ENCODE measurements at places on chromosomes 3 and 15.

GRCh38 chr3:160009525-160009924, 20.9 kb downstream of the IL12A start:
- DNase-seq = no peak

DNA sequence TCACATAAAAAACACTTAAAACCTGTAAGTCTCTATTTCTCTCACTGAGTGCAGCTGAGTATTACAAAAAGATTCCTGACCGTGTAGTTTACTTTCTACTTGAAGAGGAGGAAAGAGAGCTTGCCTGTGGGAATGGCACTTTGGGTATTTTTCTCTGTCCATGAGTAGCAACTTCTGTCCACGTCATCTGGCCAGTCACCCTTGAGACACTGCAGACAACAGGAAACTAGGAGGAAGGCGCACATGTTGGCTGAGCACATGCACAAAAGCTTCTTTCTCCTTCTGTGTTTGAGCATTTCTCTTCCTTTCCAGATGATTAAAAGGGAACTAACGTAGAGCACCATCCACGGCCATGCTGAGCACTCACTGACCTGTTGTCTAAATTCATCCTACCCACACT, 19.7 kb downstream of the STARD5 start:
- no peak for DNase-seq

DNA sequence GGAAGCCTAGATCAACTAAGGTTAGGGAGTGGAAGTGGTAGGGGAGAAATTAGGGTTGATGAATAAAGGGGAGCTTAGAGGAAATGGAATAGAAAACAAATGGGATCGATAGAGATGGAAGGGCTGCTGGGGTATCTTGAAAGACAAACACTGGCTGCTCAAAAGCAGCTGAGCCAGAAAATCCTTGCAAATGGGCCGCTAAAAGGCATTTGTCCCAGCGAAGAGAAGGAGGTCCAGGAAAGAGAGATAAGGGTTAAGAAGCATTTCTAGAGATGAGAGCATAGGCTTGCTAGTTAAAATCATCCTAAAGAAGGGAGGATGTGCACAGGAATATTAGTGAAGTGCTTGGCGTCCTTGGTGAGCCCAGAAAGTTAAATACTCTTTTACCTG, 258.0 kb upstream of the CBLB start:
- no peak for DNase-seq

DNA sequence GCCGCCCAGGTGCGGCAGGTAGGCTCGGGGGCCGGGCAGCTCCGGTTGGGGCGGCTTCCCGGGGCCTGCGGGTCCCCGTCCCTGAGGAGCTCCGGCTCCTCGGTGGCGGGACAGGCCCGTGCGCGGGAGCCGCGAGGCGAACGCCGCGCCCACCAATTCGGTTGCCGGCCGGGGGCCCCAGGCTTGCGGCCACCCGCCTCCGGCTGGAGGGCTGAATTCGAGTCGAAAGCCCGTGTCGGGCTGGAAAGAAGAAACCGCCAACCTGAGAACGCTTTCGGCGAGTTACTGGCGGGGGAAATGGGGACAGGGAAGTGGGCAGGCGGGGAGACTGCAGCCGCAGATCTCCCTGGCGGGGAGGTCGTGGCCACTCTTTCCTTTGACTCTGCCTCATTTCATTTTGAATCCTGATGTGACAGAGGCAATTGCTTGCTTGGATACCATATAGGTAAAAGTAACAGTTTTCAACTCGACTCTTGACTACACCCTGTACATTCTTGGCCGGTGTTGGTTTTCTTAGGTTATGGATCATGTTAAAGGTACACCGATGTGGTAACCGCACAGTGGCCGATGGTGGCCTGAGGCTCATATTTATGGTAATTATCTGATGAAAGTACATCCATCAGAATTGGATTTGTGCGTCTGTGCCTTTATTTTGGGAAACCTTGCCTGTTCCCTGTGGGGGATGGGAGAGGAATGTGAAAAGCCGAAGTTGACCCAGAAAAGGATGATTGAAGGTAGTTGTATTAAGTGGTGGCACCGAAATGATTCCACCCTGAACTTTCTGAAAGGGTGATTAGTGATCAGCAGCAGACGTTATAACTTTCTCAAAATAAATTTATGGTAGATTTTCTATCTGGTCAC, 1.7 kb downstream of the B3GNT5 start:
- no peak for DNase-seq

DNA sequence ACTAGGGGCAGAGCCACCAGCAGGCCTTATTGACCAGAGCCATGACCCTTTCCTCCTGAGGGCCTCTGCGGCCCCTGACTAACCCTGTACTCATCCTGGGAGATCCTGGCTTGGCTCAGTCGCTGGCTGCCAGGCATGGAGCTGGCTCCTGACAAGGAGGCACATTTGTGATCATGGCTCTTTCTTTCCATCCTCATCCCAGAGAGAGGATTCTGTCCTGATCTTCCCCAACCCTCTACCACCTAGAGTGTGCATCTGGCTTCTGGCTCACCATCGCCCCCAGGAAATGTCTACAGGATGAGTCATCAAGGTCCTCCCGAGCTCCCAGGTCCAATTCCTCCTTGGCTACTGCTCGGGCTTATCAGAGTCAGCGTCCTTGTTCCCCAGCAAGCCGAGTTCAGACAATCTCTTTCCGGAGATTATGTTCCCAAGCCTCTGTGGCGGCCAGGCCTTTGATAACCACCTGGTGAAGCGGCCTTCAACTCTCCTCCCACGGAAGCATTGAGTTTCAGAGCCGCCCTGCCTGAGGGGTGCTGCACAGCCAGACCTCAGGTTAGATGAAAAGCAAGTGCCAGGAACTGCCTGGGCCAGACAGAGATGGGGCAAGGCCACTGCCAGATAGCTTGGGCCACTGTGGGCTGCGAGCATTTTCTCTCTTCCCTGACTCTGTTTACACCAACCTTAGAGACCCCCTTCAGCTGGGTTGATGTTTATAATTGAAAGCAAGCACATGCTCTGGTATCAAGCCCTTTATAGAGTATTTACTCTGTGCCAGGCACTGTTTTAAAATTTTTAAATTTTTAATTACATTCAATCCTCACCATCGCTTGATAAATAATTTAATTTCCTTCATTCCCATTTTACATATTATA, 44.3 kb upstream of the MRPS22 start:
- DNase-seq = no peak

DNA sequence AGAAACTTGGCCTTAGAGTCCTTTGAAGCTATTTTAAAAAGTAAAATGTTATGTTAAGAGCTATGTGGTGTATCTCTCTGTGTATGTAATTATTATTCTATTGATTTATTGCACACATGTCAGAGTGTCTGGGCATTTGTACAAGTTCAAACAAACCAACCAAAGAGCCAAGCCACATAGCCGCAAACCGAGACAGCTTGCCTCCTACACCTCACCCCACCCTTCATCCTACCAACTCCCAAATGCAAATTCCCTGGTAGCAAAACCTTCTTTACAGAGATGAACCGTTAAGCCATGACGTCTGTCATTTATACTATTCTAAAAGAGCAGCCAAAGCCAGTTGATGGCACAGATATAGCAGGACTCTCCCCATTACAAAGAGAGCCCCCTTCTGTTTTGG, 332.3 kb downstream of the ERC2 start:
- DNase-seq = no peak

- no peak for DNase-seq
These were observed 157.4 kb downstream of the CD47 start for GRCh38 chr3:107933450-107933849.

DNA sequence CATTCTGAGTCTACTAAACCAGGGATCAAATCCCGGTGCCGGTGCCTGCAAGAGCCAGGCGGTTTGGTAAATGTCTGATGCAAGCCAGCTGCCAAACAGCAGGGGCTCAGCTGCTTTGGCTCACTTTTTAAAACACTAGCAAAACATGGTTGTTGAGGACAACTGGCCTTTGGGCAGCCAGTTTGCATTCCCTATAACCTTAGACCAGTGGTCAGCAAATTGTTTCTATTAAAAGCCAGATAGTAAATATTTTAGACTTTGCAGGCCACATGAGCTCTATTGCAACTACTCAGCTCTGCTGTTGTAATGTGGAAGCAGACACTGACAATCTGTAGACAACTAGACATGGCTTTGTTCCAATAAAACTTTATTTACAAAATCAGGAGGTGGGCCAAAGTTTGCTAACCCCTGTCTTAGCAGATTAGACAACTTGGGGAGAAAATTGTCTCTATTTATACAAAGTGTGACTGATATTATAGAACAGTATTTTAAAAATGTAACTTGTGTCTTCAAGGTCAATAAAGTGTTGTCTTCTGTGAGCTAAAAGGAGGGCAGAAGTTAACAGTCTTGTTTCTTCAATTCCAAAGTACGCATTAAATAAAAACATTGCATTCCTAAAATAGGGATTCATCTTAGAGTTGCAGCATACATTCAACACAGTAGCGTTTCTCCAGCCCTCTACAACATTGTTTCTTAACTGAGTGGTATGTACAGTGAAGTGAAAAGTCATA, 67.6 kb downstream of the SSUH2 start:
- DNase-seq = no peak

DNA sequence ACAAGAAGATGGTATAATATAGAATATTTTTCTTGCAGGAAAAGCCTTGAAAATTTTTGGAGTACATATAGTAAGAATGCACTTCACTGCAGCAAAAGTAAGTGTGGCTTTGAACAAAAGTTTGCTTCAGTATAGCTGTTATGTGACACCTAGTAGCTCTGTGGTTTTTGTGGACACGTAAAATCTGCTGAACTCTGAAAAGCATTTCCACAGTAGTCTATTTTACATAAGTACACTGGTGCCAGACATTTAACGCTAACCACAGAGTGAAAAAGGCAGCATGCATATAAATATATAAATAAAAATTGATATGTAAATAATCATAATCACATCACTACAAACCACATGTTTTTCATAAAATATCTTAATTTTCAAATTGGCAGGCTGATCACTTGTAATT, 39.8 kb downstream of the CGGBP1 start:
- no peak for DNase-seq

- no peak for DNase-seq
These were observed 3.5 kb downstream of the SLITRK3 start for GRCh38 chr3:165192610-165193192.

DNA sequence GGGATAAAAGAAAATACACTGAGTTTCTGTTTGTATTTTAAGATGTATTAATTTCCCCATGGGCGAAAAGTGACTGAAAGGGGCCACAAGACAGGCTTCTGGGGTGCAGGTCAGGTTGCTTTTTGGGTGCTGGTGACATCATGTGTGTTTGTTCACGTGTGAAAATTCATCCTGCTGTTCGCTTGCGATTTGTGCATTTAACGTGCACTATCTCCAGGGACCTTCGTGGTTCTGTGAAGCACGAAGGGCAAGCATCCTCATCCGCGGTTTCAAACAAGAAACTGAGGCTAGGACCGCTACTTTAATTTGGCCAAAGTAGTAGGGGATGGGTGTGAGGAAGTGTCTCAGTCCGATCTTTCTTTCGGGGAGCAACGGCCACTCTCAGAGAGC, 1.6 kb upstream of the SMAD6 start:
- DNase-seq = no peak

DNA sequence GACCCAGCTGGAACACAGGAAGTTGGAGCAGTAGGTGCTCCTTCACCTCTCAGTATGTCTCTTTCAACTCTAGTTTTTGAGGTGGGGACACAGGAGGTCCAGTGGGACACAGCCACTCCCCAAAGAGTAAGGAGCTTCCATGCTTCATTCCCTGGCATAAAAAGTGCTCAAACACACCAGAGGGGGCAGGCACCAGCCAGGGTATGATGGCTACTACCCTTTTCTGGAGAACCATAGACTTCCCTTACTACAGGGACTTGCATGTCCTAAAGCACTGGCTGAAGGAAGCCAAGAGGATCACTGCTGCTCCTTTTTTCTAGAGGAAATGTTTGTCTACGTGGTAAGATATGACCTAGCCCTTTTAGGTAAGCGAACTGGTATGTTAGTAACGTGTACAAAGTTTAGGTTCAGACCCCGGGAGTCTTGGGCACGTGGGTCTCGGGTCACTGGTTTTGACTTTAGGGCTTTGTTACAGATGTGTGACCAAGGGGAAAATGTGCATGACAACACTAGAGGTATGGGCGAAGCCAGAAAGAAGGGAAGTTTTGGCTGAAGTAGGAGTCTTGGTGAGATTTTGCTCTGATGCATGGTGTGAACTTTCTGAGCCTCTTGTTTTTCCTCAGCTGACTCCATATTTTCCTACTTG, 11.9 kb downstream of the IL17RB start:
- no peak for DNase-seq

- no peak for DNase-seq
These were observed 11.6 kb downstream of the TRPC1 start for GRCh38 chr3:142735462-142735861.

DNA sequence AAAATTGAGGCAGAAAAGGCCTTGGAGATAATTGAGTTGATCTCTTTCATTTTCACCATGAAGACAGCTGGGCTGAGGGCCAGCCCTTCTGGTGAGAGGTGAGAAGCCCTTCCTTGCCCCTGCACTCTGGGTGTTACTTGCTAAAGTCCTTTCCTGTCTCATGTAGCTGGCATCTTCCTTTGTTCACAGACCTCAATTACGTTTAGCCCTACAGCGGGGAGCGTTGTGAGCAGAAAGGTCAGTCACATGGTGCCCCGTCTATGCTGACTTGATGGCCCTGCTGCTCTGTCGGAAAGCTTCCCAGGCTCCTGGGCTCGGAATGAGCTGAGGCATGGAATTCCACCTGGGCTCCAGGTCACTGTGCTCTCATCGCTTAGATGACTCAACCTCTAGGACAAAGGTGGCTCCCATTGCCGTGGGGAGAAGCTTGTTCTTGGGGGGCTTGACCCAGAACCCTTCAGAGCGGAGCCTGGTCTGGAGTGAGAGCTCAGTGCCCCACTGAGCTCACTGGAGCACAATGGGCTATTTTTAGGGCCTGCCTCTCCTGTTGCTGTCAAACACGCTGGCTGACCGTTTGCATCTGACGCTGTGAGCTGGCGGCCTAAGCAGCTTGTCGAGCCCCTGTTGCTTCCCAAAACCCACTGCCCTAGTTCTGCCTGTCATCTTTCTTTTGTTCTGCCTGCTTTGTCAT, 47.0 kb downstream of the RPLP1 start:
- no peak for DNase-seq

DNA sequence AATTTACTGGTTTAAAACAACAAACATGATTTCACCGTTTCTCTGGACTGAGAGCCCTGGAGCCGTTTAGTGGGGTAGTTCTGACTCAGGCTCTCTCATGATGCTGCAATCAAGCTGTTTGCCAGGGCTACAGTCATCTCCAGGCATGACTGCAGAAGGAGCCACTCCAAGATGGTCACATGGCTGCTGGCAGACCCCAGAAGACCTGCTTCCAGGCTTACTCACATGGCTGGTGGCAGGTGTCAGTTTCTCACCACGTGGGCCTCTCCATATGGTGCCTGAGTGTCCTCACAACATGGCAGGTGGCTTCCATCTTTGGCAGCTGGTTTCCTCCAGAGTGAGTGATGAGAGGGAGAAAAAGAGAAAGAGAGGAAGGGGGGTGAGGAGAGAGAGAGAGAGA, 378.3 kb upstream of the RGMA start:
- no peak for DNase-seq

- no peak for DNase-seq
These were observed at the start of gene GPR176 for GRCh38 chr15:39919748-39920509. Gene GPR176 (minus strand): TSS chr15:39920266. CDS start chr15:39920026, 240 bp downstream.

GRCh38 chr15:70301396-70301795, 203.7 kb upstream of the TLE3 start:
- DNase-seq = no peak
